ENCODE measurements at places on chromosomes 1 and 21.

- no peak for DNase-seq
Observed at GRCh38 chr1:59520194-59520593, 223.3 kb downstream of the FGGY start.

GRCh38 chr21:45543710-45544448 lies 1.6 kb upstream of the SLC19A1 start:
- DNase-seq = no peak

GRCh38 chr1:63893976-63894375 lies 120.2 kb downstream of the ROR1 start:
- no peak for DNase-seq

DNA sequence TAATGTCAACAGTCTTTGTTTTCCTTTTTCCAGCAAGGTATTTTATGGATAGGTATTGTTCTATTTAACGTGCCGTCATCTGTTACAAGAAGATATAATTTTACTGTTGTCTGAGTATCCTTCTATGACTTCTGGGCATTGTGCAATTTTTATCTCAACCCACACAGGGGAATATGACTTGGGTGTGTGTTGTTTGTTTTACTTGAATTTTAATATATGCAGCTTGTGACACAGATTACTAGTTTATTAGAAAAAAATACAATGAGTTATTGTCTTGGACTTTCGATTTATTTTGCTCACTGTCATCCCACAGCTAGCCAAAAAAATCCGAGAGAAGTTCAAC lies 111.9 kb downstream of the CACHD1 start:
- no peak for DNase-seq

GRCh38 chr1:215900684-215901083 lies 333.6 kb downstream of the KCTD3 start:
- no peak for DNase-seq

DNA sequence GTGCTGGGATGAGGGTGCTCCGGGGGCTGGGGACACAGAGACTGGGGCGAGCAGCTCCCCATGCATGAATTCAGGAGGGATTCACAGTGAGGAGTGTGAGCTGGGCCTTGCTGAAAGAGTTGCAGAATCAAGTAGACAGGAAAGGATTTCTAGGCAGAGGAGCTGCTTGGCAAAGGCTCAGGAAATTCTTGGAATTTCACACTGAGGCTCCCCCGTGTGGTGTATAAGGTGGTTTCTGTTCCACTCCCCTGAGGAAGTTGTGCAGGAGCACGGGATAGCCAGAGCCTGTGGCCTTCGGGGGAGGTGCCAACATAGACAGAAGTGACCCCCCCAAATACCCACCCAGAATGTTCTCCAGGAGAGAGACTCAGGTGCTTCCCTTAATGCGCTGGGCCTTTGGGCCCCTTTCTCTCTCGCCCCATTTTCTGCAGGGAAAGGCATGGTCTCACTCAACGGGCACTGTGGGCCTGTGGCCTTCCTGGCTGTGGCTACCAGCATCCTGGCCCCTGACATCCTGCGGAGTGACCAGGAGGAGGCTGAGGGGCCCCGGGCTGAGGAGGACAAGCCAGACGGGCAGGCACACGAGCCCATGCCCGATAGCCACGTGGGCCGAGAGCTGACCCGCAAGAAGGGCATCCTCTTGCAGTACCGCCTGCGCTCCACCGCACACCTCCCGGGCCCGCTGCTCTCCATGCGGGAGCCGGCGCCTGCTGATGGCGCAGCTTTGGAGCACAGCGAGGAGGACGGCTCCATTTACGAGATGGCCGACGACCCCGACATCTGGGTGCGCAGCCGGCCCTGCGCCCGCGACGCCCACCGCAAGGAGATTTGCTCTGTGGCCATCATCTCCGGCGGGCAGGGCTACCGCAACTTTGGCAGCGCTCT lies 58.5 kb upstream of the ACTL8 start:
- peak; percentile 52 for DNase-seq

DNA sequence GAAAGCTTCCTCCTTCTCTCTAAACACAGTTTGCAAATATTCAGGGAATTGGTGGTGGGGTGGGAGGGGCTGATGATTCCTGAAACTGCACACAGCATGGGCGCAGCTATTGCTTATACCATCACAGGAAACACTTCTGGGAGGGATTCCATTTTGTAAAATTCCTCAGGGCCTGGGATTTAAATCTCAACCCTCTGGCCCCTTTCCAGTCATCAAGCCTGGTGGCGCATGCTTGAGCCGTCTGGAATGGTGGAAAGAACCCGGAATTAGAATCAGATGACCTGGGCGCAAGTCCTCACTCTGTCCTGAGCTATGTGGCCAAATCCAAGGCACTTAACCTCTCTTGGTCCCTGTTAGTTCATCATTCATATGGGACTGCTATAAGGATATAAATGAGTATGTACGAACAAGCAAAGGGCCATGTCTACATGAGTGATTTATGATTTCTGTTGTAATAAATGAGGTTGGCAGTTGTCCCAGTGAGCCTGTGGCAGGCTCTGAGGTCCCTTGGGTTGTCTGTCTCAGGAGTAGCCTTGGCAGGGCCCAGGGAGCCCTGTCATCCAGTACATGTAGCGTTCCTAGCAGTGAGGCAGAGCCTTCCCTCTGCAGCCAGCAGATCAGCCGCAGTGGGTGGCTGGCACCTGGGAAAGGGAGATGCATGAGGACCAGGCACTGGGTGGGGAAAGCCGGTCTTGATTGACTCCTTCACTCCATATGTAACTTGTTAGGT lies 72.0 kb downstream of the MAN1C1 start:
- no peak for DNase-seq

All from AG04450 (cell line).